ENCODE measurements at places on chromosomes 11 and 22.
A peak's percentile ranks its signal among the peaks of the same experiment; 100 is the strongest.

- no peak for DNase-seq
These were observed 39.8 kb downstream of the KCNJ1 start for GRCh38 chr11:128827191-128827893.

DNA sequence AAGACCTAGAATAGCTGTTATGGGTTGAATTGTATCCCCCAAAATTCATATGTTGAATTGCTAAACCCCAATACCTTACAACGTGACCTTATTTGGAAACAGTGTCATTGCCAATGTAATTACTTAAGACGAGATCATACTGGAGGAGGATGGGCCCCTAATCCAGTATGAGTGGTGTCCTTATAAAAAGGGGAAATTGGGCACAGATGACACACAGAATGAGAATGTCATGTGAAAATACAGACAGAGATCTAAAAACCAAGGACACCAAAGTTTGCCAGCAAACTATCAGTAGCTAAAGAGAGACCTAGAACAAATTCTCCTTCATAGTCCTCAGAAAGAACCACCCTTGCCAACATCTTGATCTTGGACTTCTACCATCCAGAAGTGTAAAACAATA lies 127.7 kb downstream of the ATXN10 start:
- DNase-seq: no peak

DNA sequence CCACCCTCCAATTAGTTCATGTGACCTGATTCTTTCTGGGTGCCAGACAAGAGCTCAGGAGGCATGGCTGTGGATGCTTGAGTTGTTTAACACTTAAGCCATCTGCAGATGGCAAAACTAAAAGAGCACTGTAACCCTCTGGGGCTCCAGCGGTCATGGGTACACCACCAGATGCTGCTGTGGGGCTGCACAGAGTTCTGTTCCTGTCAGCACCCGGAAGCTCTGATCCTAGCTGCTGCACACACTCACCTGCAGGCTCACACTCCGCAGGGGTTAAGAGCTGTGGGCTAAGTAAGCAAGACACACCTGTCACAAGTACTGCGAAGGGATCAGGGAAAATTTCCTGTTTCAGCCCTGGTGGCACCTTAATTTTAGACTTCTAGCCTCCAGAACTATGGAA lies 307.8 kb downstream of the C11orf87 start:
- no peak for DNase-seq

- DNase-seq: no peak
These were observed 4.6 kb downstream of the CARD10 start for GRCh38 chr22:37514526-37515051.

GRCh38 chr11:60786811-60787567 lies 1.9 kb downstream of the MS4A10 start:
- DNase-seq: peak; percentile 70

- no peak for DNase-seq
These were observed 28.6 kb upstream of the NCAM1 start for GRCh38 chr11:112932593-112932992.
